ENCODE measurements at places on chromosomes 16 and 17.

DNA sequence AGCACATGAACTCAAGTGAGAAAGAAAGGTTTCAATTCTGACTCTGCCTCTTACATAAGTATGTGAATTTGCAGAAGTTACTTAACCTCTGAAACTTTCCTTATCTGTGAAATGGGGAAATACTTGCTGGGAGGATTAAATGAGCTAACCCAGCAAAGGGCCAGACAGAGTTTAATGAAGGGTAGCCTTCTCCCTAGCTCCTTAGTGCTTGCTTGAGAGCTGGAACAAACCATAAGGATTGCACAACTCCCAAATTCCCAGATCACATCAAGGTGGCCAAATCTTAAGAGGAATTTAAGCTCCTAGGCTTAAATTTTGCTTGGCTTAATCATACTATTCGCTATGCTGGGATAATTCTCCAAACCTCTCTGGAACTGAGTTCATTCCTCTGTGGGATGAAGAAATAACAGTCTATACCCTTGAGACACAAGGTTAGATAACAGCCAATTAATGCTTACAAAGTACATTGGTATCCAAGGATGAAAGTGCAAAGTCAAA, 11.8 kb upstream of the WSB1 start:
- no peak for DNase-seq

- peak; percentile 75 for DNase-seq
Observed at GRCh38 chr17:6104956-6105648, 34.9 kb downstream of the WSCD1 start.

DNA sequence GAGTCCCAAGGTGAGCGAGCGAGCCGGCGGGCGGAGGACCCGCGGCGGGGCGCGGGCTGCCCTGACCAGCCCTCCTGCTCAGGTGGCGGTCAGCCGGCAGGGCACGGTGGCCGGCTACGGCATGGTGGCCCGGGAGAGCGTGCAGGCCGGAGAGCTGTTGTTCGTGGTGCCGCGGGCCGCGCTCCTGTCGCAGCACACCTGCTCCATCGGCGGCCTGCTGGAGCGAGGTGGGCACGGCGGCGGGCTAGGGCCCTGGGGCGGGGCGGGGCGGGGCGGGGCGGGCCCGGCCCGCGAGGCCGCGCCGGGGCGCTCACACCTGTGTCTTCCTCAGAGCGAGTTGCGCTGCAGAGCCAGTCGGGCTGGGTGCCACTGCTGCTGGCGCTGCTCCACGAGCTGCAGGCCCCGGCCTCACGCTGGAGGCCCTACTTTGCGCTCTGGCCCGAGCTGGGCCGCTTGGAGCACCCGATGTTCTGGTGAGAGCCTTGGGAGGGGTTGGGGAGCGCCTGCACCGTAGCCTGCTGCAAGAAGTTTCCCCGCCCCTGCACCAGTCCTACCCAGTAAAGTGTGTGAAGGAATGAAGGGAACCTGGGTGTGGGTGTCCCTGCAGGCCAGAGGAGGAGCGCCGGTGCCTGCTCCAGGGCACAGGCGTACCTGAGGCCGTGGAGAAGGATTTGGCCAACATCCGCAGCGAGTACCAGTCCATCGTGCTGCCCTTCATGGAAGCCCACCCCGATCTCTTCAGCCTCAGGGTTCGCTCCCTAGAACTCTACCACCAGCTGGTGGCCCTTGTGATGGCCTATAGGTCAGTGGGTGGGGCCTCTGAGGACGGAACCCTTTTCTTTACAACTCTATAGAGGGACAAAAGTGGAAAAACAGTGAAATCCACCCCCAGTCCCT, 802 bp downstream of the SETD6 start:
- no peak for DNase-seq

DNA sequence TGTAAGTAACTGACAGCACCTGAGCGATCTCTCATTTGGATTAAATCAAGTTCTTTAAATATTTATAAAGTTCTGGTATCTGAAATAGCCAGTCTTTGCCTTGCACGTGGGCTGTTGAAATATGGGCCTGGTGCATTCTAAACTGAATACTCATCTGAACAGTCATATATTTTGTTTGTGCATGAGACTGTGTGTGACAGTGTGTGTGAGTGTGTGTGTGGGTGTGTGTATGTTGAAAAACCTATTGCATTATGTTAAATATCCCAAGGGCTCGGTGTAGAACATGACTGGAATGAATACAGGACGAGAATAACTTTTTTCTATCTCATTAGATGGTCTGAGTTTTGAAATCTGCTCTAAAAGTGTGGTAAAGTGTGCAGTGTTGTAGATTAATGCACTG, 82.4 kb upstream of the TOX3 start:
- DNase-seq = no peak

DNA sequence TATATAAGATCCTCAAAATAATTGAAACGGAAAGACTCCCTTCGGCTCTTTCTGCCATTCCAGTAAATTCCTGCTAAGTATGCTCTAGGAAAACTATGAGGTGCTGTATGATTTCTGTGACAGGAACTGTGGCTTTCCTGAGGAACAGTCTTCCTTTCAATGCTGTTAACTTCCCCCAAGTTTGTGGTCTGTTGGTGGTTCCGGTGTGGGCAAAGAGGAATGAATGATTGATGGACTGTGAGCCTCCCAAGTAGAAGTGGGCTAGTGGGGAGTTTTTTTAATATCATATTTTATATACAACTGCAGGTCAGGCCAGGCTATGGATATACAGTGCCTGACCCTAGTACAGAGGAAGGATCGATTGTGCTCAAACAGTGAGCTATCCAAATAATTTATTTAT, 560.7 kb upstream of the RBFOX1 start:
- DNase-seq = no peak

DNA sequence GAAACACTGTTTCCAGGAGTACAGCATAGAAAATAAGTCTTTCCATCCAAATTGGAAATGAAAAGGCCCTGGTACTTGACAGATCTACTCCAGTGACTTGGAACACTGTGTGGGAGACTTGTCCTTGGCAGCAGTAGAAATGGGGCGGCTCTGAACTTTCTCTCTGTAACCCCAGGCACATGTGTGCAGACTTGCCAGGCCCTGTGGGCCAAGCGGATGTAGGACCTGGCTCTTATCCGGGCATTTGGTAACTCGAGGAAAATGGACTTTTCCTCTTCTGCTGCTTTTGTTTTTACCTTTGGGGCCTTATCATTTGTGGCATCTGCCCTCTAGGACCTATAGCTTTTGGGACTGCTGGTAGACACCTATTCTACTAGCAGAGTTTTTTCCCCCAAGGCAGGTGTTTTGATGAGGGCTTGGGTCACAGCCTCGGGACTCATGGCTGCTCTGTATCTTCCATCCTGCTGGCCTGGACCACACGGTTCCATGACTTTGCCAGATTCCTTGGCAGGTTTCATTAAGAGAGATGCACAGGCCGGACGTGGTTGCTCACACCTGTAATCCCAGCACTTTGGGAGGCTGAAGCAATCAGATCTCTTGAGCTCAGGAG, 43.5 kb downstream of the SMPD3 start:
- no peak for DNase-seq

GRCh38 chr16:1615761-1616160, 3.6 kb downstream of the CRAMP1 start:
- DNase-seq = no peak

GRCh38 chr17:5919089-5919488, 151.1 kb upstream of the WSCD1 start:
- DNase-seq = no peak

DNA sequence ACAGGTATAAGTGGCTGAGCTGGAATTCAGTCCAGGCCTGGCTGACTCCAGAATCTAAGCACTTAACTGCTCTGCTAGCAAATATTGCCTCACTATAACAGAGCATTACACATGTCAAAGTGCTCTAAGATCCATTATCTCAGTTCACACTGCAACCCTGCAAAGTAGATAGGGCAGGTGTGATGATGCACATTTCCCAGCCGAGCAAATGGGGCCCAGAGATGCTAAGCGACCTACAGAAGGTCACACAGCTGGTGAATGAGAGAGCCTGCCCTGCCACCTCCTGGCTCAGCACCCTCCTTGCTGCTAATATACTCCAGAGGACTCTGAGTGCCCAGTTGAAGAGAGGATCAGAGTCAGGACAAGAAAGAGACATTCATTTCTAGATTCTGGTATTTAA, 73.6 kb upstream of the CCL1 start:
- DNase-seq = no peak

GRCh38 chr17:6574687-6575595, 18.6 kb upstream of the PITPNM3 start:
- DNase-seq = no peak

DNA sequence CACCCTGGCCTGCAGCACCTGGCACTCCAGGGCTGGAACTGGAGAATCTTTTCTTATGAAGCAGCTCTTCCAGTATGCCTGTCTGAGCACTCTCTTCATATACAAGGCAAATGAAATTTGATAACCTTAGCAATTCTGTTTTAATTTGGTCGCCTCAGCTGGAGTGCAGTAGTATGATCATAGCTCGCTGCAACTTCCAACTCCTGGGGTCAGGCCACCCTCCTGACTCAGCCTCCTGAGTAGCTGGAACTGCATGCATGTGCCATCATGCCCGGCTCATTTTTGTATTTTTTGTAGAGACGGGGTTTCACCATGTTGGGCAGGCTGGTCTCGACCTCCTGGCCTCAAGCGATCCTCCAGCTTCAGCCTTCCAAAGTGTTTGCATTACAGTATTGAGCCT, 140.8 kb upstream of the CHMP6 start:
- DNase-seq = no peak

DNA sequence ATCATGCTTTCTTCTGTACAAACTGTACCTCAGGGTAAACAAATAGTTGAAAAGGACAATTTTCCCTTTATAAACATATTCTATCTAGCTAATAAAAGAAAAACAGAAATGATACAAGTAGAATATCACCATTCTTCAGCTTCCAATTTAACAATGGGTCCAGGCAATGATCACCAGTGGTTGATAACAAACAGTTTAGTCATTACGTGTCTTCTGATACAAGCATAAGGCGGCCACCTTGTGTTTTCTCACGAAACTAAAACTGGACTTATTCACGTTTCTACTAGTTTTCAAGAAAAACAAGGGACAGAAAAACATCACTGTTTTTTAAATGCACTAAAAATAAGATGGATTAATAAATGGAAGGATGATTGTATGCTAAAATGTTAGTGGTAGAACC, 58.3 kb downstream of the STH start:
- no peak for DNase-seq

- DNase-seq = no peak
Observed at GRCh38 chr16:14043278-14043677, 27.8 kb upstream of the MRTFB start.

DNA sequence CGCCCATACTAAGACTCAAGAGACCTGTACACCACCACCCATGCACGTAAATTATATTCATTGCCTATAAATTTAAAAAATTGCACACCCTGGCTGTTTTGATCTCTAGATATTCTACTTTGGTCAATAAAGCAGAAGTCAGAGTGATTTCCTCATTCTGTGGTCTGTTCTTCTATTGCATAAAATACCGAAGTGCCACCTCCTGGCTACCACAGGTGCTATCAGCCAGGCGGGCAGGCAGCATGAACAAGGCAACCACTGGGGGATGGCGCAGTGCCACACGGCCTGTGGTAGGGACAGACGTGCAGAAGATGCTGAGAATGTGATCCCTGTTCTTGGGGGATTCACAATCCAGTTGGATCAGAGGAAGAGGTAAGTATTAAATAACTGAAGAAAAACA, 122.3 kb downstream of the CDK5R1 start:
- DNase-seq = no peak

- peak; percentile 14 for DNase-seq
Observed at GRCh38 chr16:84970447-84971127, 40.7 kb downstream of the ZDHHC7 start.

GRCh38 chr17:39650121-39650579, 13.2 kb downstream of the STARD3 start:
- no peak for DNase-seq

- DNase-seq = peak; percentile 8
Observed at GRCh38 chr17:72588961-72589360, 468.1 kb downstream of the SOX9 start.

- no peak for DNase-seq
Observed at GRCh38 chr16:77684181-77684526, 38.2 kb upstream of the NUDT7 start.

DNA sequence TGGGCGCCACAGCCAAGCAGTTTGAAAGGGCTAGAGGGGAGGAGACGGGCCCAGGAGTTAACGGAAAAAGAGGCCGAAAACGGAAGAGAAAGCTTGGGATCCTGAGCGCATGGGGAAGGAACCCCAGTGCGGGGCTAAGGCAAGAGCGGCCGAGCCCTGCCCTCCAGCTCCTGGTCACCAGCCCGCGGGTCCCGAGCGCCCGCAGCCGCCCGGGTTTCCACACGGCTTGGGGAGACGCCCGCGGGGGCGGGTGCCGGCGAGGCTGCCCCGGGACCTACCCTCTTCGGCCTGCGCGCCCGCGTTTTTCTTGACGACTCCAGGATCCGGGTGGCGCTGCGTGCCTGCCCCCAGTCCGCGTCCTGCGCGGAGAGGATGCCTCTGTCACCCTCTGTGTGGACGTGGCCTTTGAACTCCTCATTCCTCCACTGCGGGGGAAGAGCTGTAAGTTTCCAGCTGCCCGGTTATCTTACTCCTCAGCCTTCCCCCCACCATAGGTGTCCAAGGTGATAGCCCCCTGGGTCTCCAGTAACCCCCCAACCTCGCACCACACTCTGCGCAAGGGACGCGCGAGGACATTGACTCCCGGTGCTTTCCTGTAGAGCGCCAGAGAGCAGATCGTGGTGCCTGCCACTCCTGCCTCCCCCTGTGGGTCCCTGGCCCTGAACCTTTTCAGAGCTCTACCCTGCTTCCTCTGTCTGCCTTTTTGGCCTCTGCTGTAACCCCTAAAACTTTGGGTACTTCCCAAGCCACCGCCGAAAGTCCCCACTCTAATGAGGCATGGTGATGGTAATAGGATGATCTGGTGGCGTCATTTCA, 1.7 kb upstream of the CDH11 start:
- DNase-seq = no peak

GRCh38 chr17:5139458-5139732, 23.6 kb downstream of the USP6 start:
- DNase-seq = no peak

DNA sequence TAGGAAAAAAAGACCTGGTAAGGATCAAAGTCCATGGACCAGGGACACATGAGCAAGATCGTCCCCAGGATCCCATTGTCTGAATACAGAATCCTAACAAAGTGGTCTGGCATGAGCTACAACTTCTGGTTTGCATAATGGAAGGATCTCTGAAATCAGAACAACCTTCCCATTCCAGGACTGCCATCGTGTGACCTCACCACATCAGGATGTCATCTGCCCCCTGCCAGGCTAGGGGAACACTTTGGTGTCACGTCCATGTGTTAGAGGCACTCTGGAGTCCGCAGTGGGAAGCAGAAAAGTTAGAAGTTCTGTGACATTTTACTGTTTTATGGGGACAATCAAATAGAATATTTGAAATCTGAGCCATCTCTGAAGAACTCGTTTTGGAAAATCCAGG, 160.7 kb downstream of the RGS9 start:
- no peak for DNase-seq

DNA sequence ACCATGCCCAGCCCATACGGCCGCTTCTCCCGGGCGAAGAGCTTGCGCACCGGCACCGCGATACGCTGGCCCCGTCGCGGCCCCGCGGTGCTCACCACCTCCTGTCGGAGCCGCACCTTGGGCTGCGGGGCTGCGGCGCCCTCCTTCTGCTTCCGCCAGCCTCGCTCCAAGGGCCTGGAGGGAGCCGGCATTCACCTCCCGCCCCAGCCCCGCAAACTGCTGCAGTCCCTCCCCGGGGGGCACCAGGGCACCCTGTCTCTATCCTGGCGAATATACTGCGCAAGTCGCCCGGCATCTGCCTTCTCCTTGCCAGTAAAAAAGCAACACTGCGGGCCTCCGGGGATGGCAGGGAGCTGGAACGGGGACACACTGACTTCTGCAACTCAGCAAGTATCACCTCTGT, 8.3 kb downstream of the SNRNP25 start:
- no peak for DNase-seq

- DNase-seq = no peak
Observed at GRCh38 chr16:19520861-19521331, 1.0 kb downstream of the GDE1 start.

Data from NCI-H526 treated with DMSO at 0.1 percent for 48 hours (cell line).